ENCODE measurements at places on chromosomes 6 and 20. TPM values are rescaled to one million over a fixed set of nuclear protein-coding genes. Genes with fewer than 3 reads are reported as not detected.

Gene C20orf202
- not detected for total RNA-seq

Gene EPHA7
- not detected for total RNA-seq

Gene TGM3
- total RNA-seq = not detected

Gene KHDRBS2
- total RNA-seq = not detected

Gene EDN1
- 0.22 TPM for total RNA-seq
